Fibroblast of skin of back (primary cell): ENCODE measurements at places on chromosomes 13 and 19.

- no peak for DNase-seq
Measured at GRCh38 chr19:5915782-5916165, 1.7 kb downstream of the CAPS start.

DNA sequence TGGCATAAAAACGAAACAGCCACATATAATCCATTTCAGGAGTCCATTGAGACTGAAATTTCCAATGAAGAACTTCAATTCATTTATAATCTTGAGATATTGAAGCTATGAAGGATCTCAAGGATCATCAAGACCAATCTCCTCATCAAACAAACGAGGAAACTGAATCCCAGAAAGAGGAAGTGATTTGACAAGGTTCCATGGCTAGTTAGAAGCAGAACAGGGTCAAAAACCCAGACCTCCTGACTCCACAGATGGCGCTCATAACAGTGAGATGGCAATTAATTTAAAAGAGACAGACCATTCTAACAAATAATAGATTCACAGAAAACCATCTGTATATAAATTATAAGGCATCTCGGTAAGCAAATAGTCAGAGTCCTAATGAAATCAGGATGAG is 229.7 kb downstream of the KCTD12 start:
- DNase-seq = no peak

DNA sequence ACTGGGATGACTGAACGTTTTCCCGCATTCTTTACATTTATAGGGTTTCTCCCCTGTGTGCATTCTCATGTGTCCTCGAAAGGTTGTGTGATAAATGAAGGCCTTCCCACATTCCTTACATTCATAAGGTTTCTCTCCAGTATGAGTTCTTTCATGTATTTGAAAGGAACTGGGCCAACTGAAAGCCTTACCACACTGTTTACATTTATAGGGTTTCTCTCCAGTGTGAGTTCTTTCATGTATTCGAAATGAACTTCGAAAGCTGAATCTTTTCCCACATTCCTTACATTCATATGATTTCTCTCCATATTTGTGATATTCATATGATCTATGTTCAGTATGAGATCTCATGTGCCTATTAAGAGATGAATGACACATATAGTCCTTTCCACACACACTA is 19.4 kb downstream of the ZNF709 start:
- DNase-seq = no peak

DNA sequence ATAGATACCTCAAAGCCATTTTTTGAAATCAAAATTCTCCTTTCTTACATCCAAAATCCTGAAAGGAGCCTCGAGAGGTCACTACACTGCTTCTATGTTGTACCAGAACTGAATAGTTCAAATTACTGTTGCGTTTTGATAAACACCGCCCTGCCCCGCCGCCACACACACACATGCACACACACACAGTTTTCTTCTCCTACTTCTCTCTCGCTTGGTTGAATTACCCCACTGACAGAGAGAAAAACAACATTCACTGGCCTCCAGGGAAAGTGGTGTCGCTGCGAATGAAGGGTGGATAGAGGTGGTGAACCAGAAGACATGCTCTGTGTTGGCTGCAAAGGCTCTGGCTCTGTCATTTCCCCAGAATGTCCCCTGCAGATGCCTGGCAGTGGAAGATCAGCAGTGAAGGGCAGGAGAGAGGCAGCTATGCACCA is 183.4 kb upstream of the RFC3 start:
- DNase-seq = peak; percentile 44

- DNase-seq = no peak
Measured at GRCh38 chr13:84741253-84741652, 859.0 kb upstream of the SLITRK1 start.
